ENCODE measurements at places on chromosomes 3 and 15. TPM values are rescaled to one million over a fixed set of nuclear protein-coding genes. Genes with fewer than 3 reads are reported as not detected.

MYH15 gene
- total RNA-seq: under 0.01 TPM

CILP gene
- total RNA-seq: not detected

IL1RAP gene
- total RNA-seq: 3.5 TPM

GRCh38 chr15:65868546-65869125 lies 655 bp upstream of the RAB11A start:
- DNase-seq: no peak

- DNase-seq: no peak
These were observed 469.3 kb upstream of the CDIN1 start for GRCh38 chr15:36109943-36110658.

DNA sequence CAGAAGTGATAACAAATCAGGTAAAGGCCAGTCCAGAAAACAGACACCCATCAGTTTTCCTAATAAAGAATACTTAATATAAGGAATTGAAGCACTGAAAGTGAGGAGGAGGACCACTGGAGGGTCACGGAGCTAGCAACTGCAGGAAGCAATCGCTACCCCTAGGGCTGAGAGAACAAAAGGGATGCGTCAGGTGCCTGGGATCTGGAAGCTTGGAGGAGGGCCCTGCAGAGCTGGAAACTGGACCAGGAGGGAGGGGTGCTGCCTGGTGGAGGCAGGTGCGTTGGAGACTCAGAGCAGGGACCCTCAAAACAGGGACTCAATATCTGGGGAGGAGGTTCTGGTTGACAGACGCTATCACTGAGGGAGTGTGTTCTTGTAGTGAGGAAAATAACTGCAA lies 308.1 kb upstream of the RASGRP1 start:
- DNase-seq: no peak

DNA sequence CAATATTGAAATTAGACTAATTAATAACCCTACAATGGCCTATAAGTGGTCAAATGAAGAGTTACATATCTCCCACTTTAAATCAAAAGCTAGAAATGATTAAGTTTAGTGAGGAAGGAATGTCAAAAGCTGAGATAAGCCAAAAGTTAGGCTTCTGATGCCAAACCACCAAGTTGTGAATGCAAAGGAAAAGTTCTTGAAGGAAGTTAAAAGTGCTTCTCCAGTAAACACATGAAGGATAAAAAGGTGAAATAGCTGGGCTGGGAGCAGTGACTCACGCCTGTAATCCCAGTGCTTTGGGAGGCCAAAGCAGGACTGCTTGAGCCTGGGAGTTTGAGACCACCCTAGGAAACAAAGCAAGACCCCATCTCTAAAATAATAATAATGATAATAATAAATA lies 46.9 kb upstream of the DCUN1D1 start:
- DNase-seq: no peak

Data from dermis blood vessel endothelial cell (primary cell).